ENCODE measurements at places on chromosomes 1 and 21.

GRCh38 chr1:3459940-3460671, 5.6 kb downstream of the ARHGEF16 start:
- DNase-seq, result no peak

DNA sequence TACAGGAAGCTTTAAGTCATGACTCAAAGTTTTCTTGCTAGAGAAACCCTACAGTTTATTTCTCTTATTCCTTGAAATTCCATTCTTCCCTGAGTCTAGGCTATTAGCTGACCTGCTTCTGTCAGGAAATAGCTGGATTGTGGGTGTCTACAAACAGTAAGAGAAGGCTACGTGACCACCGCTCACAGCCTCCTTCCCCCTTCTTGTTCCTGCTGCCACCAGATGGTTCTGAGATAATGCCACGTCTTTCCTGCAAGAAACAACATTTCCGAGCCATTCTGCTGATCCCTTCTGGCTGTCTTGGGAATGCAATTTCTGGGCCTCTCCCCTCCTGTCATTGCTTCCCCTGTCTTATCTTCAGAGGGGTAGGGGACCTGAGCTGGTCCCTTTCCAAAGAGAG, 128.9 kb upstream of the SGIP1 start:
- no peak for DNase-seq

DNA sequence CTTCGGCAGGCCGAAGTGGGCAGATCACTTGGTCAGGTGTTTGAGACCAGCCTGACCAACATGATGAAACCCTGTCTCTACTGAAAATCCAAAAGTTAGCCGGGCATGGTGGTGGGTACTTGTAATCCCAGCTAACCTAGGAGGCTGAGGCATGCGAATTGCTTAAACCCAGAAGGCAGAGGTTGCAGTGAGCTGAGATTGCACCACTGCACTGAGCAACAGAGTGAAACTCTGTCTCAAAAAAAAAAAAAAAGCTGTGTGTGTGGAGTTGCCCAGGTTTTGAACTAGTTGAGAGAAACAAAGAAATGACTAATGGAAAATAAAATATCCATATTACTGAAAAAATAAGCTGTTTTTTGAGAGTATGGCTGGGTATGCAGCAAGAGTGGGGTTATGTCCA, 100.2 kb downstream of the GTF2B start:
- DNase-seq, result no peak

DNA sequence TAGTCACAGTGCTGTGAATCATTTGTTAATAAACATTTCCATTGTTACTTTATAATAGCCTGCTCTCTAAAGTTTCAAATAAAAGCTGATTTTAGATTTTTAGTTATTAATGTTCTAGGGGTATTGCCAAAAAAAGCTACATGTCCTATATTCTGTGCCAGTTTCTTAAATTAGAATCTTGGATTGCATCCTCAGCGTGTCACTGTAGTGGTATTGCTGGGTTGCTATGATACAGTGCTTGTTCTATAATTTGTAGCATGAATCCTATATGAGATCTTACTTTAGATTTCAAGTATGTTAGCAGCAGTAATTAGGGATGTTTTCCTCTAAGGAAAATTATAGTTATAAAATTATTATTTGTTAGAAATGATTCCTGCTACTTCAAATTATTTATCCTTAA, 16.4 kb downstream of the PPP2R5A start:
- DNase-seq, result no peak

- no peak for DNase-seq
Observed at GRCh38 chr1:152110365-152110859, 4.8 kb downstream of the TCHH start.

- DNase-seq, result no peak
Observed at GRCh38 chr1:60274422-60275290, 201.1 kb upstream of the C1orf87 start.

- no peak for DNase-seq
Observed at GRCh38 chr1:2072109-2072806, 22.0 kb downstream of the PRKCZ start.

Measured in effector CD8-positive, alpha-beta T cell (primary cell).